HuH-7.5 (cell line): ENCODE measurements at places on chromosomes 7 and 10.

DNA sequence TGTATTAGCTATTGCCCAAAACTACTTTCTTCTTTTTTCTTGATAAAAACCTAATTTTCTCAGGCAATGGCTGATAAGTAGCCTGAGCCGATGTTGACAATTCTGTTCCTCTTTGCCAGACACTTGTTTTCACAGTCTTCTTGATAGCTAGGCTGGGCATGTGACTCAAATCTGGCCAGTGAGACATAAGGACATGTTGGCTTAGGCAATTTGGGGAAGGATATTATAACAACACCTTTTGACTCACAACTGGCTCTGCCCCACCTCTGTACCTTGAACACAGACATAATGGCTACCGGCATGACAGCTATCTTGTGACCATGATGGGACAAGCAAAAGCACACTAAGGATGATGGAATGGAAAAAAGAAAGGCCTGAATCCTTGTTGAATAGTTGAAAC is 72.9 kb upstream of the GPR22 start:
- DNase-seq: no peak

- no peak for DNase-seq
These were observed 14.8 kb upstream of the UPP1 start for GRCh38 chr7:48074204-48074654.

GRCh38 chr10:127067542-127068194 is 128.7 kb downstream of the INSYN2A start:
- DNase-seq: no peak

DNA sequence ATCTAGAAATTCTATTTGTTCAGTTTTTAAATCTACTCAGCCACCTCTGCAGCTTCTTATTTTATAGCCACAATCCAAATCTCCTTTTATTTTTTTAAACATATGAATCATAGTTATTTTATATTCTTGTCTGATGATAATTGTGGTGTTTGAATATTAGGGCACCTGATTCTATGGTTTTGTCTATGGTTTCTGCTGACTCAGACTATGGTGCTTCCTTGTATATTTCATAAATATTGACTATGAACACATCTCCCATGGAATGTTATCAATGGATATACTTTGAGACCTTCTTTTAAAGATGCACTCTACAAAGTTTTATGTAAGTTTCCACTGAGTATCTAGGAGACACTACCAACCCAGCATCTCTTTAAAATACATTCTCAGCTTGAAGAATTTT is 1027.0 kb upstream of the AUTS2 start:
- no peak for DNase-seq

DNA sequence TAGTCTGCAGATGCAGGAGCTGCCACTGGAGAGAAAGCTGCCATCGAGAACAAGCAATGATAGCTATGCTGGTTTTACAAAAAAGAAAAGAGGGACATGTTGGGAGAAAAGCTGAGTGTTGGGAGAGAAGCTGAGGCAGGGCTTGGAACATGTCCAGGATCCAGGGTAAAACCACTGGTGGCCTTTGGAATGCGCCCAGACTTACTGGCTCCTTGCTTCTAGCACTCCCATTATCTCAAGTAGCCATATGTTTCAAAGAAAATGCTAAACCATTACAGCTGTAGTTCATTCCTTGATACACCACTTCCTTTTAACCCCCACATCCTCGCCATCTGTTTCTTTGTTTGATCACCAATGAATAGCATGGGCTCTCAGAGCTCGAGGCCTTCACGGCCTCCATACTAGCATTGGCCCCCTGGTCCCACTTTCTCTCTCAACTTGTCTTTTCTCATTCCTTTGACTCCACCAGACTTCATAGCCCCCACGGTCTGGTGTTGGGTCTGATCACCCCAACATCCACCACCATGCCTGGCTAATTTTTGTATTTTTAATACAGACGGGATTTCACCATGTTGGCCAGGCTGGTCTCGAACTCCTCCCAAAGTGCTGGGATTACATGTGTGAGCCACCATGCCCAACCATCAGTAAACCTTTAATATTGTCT is 23.8 kb upstream of the PLAC9 start:
- DNase-seq: no peak

- DNase-seq: no peak
These were observed 140.1 kb downstream of the ZFAND4 start for GRCh38 chr10:45532480-45532879.

DNA sequence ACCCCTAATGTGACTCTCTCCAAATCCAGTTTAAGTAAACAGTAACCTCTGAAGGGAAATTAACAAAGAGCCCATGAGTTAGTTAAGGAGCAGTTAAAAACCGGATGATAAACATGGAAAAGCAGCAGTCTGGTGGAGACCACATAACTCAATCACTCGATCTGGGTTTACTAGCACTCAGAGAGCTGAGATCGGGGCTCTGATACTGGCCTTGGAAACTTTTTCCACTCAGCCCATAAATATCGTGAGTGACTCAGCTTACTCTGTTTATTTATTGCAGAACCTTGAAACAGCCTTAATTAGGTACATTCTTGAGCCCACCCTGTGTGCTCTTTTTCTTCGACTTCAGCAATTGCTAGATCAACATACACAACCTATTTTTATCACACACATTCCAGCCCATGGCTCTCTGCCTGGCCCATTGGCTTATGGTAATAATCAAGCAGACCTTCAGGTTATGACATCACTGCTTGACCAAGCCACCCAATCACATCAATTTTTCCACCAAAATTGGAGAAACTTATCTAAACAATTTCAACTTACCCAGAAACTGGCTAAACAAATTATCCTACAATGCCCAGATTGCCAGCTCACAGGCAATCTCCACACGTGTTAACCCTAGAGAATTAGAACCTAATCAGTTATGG is 82.2 kb upstream of the GPR22 start:
- no peak for DNase-seq
